NCI-H1694 (cell line): ENCODE measurements at places on chromosomes 2 and 18.

DNA sequence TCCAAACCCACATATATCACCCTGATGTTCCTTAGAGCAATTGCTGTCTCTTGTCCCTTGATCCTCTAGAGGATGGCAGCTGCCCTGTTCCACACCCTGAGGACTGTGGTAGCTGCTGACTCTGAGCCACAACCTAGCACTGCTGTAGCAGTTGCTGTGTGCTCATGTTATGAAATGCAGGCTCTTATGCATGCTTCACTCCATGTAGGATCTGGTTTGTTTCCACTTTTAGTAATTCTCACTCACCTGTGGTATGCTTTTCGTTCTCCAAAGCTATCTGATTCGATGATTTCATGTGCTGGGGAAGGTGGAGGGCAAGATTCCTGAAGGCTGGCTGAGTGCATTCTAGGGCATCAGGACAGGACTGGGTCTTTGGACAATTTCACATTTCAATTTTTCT is 649.0 kb upstream of the RAB6C start:
- no peak for DNase-seq

DNA sequence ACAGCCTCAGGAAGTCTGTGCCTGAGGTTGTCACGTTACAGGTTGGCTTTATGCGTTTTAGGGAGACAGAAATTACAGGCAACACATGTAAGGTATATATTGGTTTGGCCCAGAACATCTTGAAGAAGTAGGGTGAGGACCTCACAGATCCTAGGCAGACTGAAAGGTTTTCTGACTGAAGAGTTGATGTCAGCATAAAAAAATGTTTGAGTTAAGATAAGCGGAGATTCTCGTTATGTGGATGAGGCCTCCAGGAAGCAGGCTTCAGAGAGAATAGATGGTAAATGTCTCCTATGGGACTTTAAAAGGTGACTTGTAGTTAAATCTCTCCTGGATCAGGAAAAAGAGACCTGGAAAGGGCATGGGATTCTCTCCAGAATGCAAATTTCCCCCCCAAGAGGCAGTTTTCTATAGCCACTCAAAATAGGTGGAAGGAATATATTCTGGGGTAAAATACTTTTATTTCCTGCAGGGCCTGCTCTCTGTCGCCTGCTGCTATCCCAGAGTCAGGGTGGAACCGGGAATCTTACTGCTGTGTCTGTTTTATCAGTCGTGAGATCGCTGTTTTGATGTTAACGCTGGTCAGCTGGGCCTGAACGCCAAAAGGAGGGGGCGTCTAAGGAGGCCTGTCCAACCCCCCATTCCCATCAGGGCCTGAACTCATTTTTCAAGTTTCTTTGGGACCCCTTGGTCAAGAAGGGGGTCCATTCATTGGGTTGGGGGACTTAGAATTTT is 171.1 kb downstream of the HDAC4 start:
- DNase-seq: no peak

DNA sequence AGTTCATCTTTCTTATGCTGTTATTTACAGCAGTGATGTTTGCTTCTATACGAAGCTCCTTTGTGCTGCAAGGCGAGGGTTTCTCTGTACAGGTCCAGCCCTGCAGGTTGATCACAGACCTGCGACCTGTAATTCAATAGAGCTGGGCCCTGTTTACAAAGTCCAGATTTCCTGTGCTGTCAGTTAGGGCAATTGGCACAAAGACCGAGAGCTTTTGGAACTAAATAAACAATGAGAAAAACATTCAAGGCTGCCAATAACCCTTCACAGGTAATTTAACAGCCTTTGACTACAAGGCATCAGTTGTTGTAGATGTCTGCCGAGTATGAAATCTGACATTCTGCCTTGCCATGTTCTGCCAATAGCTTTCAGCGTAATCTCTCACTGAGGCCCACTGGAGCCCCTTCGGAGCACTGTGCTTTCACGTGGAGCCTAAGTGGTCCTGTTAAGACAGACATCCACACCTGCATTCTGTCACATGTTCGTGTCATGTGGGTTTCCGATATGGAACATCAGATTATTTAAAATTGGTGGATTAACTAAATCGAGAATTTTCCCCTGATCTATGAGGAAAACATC is 232.5 kb downstream of the PTGR3 start:
- DNase-seq: no peak

DNA sequence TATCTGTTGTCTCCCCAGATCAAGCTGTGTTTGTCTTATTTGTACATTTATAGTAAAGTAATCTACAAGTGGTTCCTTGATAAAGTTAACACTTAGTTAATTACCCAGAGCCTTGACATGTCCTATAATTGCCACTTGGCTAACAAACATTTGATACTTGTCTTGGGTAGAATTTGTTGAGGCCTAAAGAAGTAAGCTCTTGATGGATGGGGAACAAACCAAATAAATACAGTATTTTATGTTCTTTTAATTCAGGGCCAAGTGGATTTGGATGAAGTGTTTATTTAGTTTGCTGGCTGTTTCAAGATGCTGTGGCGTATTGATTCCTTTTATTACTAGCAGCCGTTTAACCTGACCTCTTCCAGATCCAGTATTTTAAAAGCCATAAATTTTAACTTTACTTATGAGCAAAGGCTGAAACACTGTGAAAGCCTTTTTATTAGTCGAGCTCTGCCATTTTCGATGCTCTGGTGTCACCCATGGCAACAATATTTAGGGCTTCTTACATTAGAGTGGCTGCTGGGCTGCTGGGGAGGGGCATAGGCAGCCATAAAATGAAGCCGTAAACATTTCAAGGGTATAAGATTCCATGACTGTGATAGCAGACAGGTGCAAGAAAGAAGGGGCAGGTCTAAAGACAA is 401.6 kb upstream of the NRP2 start:
- no peak for DNase-seq

- no peak for DNase-seq
These were observed 17.9 kb upstream of the SFXN5 start for GRCh38 chr2:73089270-73090030.

- DNase-seq: no peak
These were observed 127.5 kb downstream of the NFATC1 start for GRCh38 chr18:79523206-79523735.

DNA sequence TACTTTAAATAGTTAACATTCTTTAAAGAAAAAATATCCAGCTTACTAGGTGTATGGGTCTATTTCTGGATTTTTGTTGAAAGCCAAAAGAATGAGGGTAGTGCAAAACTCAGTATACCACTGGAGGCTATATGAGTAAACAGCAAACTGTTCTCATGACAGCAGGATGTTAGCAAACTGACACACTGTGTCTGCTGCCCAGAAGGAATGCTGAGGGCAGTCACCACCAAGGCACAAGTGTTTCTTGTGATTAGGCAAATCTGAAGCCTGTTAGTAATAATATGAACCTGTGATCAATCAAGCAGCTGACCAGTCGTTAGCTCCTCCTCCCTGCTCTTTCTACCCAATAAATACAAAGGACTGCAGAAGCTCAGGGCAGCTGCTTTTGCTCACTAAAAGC is 50.5 kb upstream of the SULT1C3 start:
- DNase-seq: no peak

GRCh38 chr18:22471546-22472131 is 53.9 kb upstream of the CTAGE1 start:
- DNase-seq: no peak

DNA sequence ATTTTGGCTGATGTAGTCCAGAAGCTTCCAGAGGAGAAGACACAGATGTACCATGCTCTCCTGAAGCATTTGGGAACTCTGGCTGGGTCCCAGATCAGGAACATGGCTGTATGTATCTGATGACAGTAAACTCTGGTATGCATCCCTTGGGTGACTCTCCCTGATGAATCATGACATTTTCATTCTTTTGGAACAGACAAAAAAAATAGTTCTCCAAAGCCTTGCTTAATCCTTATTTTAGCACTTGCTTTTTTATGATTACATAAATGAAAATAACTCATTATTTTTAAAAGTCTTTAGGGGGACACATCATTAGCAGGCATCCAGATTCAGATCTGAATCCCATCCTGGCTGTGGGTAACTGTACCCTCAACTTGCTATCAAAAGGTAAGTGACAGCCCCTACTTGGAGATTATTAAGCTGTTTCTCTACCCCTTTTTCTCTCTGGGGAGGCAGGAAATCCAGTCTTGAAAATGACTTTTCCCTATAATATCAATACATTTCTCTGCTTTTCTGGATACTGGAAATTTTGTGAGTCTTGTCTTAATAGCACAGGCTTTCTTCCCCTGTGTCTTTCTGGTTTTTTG is 23.3 kb downstream of the AOX1 start:
- no peak for DNase-seq

DNA sequence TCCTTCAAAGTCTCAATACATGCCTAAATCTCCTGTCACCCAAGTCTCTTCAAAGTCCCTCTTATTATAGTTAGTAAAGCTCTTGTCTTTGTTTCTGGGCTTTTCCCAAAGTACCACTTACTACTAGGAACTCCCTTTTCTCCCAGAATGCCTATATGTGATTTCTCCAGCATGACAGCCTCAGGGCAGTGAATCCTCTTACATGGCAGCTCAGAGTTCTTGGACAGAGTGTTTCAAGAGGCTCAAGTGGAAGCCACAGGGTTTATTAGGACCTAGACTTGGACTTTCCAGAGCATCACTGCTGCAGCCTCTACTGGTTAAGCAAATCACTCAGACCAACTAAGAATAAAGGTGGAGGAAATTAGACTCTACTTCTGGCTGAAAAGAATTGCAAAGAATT is 98.9 kb downstream of the CSRNP3 start:
- no peak for DNase-seq

- DNase-seq: no peak
These were observed 20.0 kb upstream of the NABP1 start for GRCh38 chr2:191657977-191658376.
